ENCODE measurements at places on chromosomes 16 and 17. TPM values are rescaled to one million over a fixed set of nuclear protein-coding genes. Genes with fewer than 3 reads are reported as not detected.

The PIPOX gene
- not detected for total RNA-seq

- no peak for DNase-seq
These were observed 29.8 kb downstream of the PRSS54 start for GRCh38 chr16:58264961-58265479.

DNA sequence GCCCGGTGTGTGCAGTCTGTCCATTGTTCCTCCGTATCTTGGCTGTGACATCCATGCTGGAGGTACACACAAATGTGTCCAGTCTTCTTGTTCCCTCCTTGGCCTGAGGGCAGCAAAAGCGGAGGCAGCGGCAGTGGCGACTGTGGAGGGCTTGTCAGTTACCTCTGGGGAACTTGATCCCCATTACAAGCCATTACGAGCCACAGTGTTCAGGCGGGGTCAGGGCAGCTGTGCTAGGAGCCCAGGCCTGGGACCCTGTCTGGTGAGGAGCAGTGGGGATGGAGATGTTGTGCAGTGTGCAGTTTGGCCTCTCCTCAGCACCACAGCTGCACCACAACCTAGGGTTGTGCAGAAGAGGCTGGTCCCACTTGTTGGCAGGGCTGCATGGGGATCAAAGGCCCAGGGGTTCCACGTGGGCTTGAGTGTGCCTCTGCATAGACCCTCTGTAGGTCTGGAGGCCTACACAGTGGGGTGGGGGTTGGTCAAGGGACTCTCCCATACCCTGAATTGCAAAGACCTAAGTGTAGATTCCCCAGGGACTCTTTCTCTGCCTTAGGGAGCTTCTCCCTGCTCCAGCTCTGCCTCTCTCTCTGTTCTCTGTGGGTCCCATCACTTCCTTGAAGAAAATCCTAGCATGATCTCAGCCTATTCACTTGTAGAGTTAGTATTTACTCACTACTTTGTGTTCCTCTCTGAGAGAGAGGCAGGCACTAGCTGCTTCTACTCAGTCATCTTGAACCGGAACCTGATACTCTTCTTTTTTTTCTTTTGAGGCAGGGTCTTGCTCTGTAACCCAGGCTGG lies 58.8 kb downstream of the SLFN11 start:
- DNase-seq: peak; percentile 46

- no peak for DNase-seq
These were observed 83.7 kb upstream of the LGALS9 start for GRCh38 chr17:27547301-27547683.

The AANAT gene
- total RNA-seq: not detected

The PSMB3 gene
- total RNA-seq: 140 TPM

The FBXL16 gene
- 4.8 TPM for total RNA-seq

DNA sequence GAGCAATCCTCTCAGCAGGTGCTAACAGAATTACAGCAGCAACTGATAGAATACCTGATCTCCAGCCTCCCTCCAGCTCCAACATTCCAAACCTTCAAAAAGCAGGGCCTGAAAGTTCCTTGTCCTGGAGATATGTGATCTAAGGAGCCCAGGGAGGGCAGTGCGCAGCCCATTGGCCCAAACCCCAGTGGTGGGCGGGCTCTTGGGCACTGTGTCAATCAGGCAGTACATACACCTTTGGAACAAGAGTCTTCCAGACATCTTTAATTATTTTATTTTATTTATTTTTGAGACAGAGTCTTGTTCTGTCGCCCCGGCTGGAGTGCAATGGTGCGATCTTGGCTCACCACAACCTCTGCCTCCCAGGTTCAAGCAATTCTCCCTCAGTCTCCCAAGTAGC lies 24.2 kb downstream of the SLC12A3 start:
- DNase-seq: no peak

All from upper lobe of left lung (tissue), 6 donors.